8988T (cell line): ENCODE measurements at places on chromosomes 3 and 15.

- no peak for DNase-seq
Observed at GRCh38 chr3:54437271-54437670, 314.9 kb downstream of the CACNA2D3 start.

- DNase-seq: no peak
Observed at GRCh38 chr3:112459750-112460149, 39.5 kb downstream of the BTLA start.

DNA sequence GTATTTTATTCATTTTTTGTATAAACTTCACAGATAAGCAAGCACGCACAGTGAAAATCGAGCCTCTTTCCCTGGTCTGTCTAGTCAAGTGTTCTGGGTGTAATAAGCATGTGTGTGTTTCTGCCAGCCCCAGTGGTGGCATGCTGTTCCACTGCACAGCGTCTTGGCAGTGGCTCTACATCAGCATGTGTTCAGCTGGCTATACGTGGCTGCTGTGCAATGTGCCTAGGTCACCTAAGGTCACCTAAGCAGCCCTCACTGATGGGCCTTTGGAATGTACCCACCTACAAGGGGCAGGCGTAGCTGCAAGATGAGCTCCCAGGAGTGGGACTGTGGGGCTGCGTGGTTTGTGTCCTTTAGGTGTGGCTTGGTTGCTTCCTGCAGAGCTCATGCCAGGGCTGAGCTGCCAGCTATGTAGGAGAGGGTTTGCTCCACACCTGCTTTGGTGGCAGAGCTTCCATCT is 4.9 kb downstream of the LIMD1 start:
- DNase-seq: no peak

- no peak for DNase-seq
Observed at GRCh38 chr3:80238152-80238551, 470.4 kb upstream of the ROBO1 start.

GRCh38 chr3:52645549-52645948 is 40.2 kb downstream of the PBRM1 start:
- no peak for DNase-seq

GRCh38 chr3:23726811-23727548 is 78.8 kb upstream of the UBE2E1 start:
- no peak for DNase-seq

- DNase-seq: no peak
Observed at GRCh38 chr15:64686130-64686735, 89.2 kb downstream of the RBPMS2 start.

DNA sequence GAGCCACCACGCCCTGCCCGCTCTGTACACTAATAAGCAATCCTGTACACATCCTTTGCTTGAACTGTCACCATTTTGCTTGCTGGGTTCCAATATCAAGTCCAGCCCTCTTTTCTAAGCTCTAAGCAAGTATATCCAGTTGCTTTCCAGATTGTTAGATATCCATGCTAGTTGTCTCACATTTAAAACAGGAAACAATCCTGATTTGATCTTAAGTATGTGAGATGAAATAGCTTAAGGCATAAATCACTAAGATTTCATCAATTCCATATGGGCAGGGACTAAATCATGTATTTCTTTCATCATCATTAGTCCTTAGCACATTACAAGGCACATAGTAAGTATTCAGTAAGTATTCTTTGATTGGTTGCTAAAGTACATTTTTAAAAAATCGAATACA is 16.2 kb downstream of the ATP11B start:
- DNase-seq: no peak

GRCh38 chr3:167728176-167728575 is 6.5 kb downstream of the PDCD10 start:
- DNase-seq: no peak

DNA sequence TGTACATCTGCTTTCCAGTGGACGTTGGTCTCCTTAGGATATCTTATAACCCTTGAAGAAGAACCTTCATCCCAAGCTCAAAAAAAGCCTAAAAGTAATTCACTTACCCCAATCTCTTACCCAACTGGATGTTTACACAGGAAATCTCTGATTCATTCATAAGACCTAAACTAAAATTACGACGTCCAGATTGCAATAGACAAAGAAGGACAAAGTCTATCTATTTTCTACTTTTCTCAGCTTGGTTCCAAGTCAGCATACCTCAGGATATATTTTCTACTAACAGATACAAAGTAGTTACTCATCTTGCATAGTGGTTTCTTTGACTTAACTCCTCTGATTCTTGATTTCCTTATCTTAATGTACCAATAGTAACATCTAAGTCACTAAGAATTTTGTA is 669.9 kb downstream of the OTOL1 start:
- DNase-seq: no peak

DNA sequence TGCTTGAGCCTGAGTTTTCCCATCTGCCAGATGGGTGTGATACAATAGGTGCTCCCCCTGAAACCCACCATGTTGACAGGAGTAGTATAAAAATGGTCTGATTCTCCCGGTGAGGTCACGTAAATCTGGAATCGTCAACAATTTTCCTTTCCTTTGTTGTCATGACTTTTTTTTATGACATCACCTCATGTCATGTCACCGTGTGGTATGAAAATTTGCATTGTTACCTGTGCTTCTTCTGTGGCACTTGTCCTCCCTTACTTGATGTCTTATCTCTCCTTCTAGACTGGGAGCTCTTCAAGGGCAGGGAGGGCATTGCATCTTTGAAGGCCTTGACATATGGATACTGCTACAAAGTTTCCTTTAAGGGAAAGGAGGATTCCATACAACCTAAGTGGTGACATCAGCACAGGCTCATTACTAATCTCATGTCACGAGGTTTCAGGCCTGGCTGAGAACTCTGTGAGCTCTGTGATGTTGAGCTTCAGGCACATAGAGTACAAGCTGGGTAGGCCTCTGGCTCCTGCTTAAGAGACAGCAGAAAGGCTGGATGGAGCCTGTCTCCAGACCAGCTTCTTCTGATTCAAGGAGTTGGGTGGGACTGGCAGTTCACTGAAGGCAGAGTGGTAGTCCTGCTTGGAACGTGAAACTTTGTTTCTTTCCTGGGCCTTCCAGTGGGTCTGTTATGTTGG is 66.3 kb downstream of the LPP start:
- DNase-seq: no peak

DNA sequence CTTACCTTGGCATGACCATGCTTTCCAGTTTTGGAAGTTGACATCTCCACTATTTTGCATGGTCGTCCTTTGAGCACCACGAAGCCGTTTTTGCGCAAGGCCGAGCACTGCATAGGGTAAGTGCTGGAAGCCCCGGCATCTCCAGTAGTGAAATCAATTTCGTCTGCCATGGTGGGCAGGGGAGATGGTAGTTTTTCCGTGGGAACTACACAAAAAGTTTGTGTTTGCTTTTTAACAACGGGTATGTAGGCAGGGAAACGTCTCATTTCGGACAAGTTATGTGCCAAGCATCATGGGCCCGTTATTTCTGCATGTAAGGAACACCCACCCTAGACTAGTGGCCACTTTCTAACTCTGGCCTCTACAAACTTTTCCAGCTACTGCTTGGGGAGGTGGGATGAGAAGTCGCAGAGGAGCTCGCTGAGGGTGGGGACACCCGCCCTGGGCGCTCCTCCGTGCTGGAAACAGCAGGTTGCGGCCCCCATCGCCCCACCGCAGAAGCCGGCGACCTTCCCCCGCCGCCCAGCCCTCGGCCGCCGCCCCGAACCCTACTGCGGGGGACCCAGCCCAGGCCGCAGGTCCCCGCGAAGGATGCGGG is 701 bp downstream of the EIF5A2 start:
- peak; percentile 27 for DNase-seq

- DNase-seq: no peak
Observed at GRCh38 chr15:81747482-81747881, 298.3 kb downstream of the MEX3B start.

- no peak for DNase-seq
Observed at GRCh38 chr3:178003756-178004155, 532.5 kb upstream of the KCNMB2 start.

GRCh38 chr15:28934645-28935044 is 48.9 kb downstream of the APBA2 start:
- no peak for DNase-seq

DNA sequence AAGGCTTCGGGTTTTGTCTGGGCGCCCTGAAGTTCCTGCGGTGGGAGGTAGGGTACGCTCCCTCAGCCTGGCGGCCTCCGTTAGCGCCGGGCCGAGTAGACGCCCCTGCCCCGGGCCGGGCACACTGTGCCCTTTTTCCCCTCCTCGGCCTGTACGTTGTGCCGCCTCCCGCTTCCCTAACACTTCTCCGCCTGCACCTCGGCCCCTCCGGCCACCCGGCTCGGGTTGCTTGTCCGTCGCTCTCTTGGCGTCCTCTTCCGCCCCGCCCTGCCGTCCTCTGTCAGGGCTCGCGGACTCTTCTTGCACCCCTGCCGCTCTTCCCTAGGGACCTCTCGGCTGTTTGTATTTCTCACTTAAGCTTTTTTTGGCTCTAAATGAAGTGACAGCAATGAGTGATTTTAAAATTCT is 384 bp downstream of the KNL1 start:
- peak; percentile 31 for DNase-seq

DNA sequence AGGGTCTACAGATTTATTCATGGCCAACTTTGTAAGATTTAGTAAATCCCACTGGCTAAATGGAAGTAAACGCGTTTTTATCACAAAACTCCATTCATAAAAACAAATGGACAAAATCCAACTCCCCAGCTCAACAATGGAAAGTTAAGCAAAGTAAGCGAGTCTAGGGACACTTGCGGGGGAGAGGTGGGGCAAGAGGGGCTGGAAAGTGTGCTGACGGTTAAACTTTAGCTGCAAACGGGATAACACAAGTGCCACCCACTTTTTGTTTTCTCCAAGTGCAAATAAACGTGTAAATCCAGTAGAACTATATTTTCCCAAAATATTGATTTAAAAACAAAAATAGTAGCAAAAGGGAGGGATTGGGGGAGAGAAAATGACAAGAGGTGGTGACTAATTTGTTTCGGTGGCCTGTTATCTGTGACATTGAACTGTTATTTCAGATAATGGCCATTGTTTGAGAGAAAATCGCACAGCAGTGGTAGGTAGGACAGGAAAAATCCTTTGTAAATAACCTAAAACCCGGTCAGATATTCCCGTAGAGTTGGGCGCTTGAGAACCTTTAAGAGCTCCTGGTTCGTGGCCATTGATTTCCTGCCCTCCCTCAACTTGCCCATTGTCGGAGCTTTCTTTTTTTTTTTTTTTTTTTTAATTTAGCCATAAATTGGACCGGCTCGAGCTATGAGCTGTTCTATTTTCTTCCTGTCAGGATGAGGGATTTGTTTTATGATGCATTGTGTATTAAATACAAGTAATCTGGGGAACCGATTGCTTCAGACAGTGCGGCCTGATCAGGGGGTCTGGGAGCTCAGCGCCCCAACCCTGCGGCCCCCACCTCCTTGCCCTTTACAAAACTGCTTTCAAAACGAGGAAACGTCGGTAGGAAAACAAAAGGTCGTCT is 514.8 kb downstream of the MECOM start:
- no peak for DNase-seq

DNA sequence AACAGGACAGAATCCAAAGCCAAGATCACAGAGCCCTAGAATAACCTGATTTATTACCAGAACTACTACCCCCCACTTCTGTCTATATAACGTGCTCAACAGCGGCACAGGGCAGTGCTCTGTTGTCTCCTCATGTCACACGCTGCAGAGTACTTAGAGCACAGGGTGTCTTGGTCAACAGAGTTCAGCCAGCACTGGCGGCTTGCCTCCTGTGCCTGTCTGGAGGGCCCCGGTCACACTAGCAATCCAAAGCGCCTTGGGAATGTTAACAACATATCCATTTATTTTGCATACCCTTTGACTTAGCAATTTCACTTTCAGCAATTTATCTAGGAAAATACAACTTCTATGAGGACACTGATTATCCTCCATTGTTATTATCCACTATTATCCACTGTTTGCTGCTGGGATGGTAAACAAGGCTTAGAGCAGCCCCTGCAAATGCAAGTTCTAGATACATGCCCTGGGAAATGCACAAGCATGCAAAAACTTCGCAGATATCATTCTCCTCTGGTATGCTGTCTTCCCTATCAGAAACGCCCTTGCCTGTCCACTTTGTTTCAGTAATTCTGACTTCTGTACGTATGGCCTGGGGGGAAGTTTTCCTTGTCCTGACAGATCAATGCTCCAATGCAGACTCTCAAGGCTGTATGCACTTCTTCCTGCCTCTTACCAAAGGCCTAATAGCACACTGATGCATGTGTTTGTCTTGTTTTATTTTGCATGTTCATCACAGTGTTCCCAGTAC is 86.2 kb upstream of the OCA2 start:
- no peak for DNase-seq

- DNase-seq: no peak
Observed at GRCh38 chr3:152054315-152054714, 180.9 kb downstream of the SUCNR1 start.

GRCh38 chr3:155131104-155131503 is 51.0 kb downstream of the MME start:
- DNase-seq: no peak

DNA sequence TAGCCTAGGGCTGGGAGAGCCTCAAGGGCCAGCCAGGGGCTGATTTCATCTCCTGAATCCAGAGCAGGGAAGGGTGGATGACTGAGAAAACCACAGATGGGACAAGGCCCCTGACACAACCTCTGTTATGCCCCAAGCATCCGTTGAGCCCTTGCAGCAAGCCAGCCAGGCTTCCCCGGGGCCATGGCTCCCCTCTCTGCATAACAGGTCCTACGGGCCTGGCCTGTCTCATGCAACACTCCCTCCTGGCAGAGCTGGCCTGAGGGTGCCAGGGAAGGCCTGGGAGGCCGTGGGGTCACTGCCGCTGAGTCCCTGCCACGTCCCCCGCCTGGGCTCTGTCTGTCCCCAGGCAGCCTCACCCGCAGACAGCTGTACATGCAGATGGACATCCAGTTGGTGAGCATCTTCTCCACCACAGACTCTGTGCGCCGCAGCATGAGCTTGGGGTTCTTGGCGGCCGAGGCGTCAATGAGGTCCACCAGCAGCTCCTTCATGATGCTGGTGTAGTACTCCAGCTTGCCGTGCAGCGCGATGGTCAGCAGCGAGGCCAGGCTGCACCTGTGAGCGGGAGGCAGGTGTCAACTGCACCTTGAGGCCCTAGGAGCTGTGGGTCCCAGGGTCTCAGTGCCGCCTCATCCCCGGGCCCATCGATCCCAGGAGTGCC is 22.1 kb downstream of the H1-8 start:
- DNase-seq: no peak

- DNase-seq: no peak
Observed at GRCh38 chr3:25432176-25432720, 4.2 kb downstream of the RARB start.

DNA sequence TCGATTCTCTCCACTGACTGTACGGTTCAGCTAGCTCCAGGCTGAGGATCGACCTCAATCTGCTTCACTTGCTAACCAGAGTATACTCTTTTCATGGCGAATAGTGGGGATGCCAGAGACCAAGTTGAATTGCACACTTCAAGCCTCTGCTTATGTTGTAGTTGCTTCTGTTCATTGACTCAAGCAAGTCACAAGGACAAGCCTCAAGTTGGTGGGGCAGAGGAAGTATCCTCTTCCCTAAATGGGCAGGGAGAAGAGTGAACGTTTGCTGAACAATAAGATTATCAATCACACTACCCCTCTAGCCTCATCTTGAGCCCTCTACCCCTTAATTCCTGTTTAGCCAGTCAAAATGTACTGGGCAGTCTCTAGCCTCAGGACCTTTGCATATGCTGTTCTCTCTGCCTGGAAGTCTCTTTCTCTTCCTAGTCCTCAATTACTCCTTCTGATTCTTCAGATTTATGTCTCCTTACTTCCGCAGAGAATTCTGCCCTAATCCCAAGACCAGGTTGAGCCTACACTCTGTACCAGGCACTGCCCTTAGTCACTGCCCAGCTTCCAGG is 390.4 kb upstream of the PROK2 start:
- no peak for DNase-seq
